Temporal lobe (tissue), 4 donors: ENCODE measurements at places on chromosomes 7 and 10. TPM values are rescaled to one million over a fixed set of nuclear protein-coding genes. Genes with fewer than 3 reads are reported as not detected.

The DEPP1 gene
- 3.4 TPM for total RNA-seq

The TMEM106B gene
- 31.2 TPM for total RNA-seq

The MKX gene
- total RNA-seq = 0.49 TPM

The ASB10 gene
- total RNA-seq = not detected
